ENCODE measurements at places on chromosomes 4 and X.

DNA sequence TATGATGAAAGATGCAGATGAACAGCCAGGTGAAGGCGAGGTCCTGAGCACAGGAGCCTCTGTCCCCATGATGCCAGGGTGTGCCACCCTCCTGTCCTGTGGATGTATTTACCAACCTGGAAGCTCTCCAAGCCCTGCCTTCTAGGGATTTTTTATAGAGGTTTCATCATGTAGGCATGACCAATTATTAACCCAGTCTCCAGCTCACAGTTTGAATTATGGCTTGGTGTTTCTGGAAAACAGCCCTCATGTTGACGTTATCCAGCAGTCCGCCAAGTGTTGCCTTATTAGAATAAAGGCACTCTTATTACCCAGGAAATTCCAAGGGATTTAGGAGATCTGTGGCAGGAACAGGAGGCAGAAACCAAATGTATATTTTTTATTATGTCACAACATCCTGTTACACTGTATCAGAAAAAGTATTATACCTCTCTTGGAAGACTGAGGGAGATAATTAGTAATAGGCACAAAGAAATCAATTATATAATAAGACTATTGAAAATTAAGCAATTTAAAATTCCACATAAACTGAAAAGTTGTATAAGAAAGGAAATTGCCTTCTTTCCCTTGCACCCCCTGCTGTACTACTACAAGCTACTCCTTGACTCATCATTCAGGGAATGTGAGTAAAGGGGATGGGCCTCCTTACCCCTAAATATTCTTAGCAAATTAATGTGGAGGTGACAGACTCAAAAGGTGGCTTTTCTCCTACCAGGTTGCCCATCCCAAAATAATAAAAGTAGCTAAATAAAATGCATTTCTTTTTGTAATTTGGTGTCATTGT, 129.6 kb downstream of the ZNF330 start:
- no peaks in the 10 kb centered on the region for H3K36me3 ChIP-seq
- H3K4me1 ChIP-seq = peaks cover 47% of the 10 kb centered on the region
- no peaks in the 10 kb centered on the region for H3K27me3 ChIP-seq

DNA sequence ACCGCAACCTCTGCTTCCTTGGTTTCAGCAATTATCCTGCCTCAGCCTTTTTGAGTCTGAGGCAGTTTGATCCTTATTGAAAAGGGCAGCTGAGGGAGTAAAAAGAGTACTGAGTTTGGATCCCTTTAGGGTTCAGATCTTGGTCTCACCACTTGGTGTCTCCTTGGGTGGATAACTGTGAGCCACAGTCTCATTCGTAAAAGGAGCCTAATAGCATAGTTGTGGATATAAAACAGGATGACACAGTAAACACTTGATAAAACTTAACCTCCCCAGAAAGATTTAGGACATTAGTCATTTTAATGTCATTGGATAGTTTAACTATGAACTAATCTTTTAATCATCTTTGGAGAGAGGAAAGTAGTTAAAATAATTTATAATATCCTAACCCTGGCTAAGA, 173.0 kb downstream of the ANK2 start:
- H3K27ac ChIP-seq = no peak overlapping the region
- no peaks in the 10 kb centered on the region for H3K27me3 ChIP-seq
- 0 out of 2 replicates have a peak, but pooled peaks cover 2% of the 10 kb centered on the region for H3K4me1 ChIP-seq
- no peak overlapping the region for H3K4me3 ChIP-seq
- no peaks in the 10 kb centered on the region for H3K36me3 ChIP-seq

- H3K4me3 ChIP-seq = no peak overlapping the region
- no peak overlapping the region for H3K27ac ChIP-seq
- DNase-seq = no peak
- no peaks in the 10 kb centered on the region for H3K36me3 ChIP-seq
- H3K4me1 ChIP-seq = no peaks in the 10 kb centered on the region
Measured at GRCh38 chrX:138791551-138791950, 80.0 kb upstream of the FGF13 start.

DNA sequence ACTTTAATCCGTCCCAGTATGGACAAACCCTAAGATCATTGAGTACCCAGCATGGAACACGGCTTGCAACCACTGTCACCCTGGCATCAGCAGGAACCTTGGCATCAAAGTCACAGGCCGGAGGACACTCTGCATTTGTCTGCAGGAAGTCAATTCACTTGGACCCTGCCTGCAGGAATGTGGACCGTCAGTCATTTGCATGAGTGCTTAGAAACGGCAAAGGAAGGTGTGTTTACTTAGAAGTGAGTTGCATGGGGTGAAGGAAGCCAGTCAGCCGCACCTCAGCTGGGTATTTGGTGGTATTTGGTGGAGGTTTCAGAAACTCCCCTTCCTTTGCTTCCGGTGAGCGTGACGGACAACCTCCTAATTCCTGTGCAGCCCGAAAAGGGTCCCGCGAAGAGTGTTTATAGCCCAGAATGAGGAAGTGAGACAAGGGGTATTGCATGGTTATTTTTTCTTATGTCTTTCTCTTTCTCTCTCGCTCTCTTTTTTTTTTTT, 15.5 kb downstream of the P2RY8 start:
- H3K27ac ChIP-seq = no peak overlapping the region
- DNase-seq = no peak
- no peak overlapping the region for H3K4me3 ChIP-seq
- H3K4me1 ChIP-seq = no peaks in the 10 kb centered on the region
- H3K27me3 ChIP-seq = no peaks in the 10 kb centered on the region

- no peak overlapping the region for H3K4me3 ChIP-seq
- H3K4me1 ChIP-seq = no peaks in the 10 kb centered on the region
- H3K27me3 ChIP-seq = no peaks in the 10 kb centered on the region
- H3K27ac ChIP-seq = no peak overlapping the region
Measured at GRCh38 chrX:72498782-72499181, 73.9 kb downstream of the HDAC8 start.

GRCh38 chr4:189823591-189823990, 117.1 kb upstream of the FRG1 start:
- H3K4me1 ChIP-seq = no peaks in the 10 kb centered on the region
- DNase-seq = no peak
- no peaks in the 10 kb centered on the region for H3K27me3 ChIP-seq
- no peaks in the 10 kb centered on the region for H3K36me3 ChIP-seq
- no peak overlapping the region for H3K27ac ChIP-seq

DNA sequence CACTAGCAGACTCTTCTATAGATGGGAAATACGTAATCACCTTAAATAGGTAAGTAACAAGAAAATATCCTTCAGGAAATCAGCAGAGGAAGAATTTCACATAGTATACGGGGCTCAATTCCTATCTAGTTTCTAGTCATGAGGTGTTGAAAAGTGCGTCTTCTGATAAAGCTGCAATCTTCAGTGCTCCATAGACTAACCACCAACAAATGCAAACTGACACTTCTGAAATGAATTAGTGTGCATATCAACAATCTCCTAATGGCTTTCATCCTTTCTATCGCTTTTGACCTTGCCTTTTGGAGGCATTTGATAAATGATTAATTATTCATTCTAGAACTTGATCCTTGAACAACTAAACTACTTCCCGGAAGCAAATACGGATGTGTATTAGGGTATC, 2306.6 kb upstream of the AGA start:
- H3K4me1 ChIP-seq = peaks cover 5% of the 10 kb centered on the region
- DNase-seq = no peak
- no peak overlapping the region for H3K27ac ChIP-seq
- H3K27me3 ChIP-seq = no peaks in the 10 kb centered on the region

- H3K36me3 ChIP-seq = no peaks in the 10 kb centered on the region
- no peak overlapping the region for H3K4me3 ChIP-seq
- no peak overlapping the region for H3K27ac ChIP-seq
- H3K4me1 ChIP-seq = no peaks in the 10 kb centered on the region
Measured at GRCh38 chrX:70032792-70033191, 16.9 kb downstream of the AWAT2 start.

- no peak overlapping the region for H3K27ac ChIP-seq
- no peak for DNase-seq
- no peaks in the 10 kb centered on the region for H3K36me3 ChIP-seq
- H3K4me1 ChIP-seq = peaks cover 8% of the 10 kb centered on the region
- H3K27me3 ChIP-seq = no peaks in the 10 kb centered on the region
Measured at GRCh38 chrX:9525511-9526248, 60.8 kb downstream of the TBL1X start.

GRCh38 chrX:132094164-132094563, 33.7 kb downstream of the FRMD7 start:
- no peak overlapping the region for H3K4me3 ChIP-seq
- no peak for DNase-seq
- no peaks in the 10 kb centered on the region for H3K4me1 ChIP-seq
- H3K27ac ChIP-seq = no peak overlapping the region
- no peaks in the 10 kb centered on the region for H3K36me3 ChIP-seq
- no peaks in the 10 kb centered on the region for H3K27me3 ChIP-seq

DNA sequence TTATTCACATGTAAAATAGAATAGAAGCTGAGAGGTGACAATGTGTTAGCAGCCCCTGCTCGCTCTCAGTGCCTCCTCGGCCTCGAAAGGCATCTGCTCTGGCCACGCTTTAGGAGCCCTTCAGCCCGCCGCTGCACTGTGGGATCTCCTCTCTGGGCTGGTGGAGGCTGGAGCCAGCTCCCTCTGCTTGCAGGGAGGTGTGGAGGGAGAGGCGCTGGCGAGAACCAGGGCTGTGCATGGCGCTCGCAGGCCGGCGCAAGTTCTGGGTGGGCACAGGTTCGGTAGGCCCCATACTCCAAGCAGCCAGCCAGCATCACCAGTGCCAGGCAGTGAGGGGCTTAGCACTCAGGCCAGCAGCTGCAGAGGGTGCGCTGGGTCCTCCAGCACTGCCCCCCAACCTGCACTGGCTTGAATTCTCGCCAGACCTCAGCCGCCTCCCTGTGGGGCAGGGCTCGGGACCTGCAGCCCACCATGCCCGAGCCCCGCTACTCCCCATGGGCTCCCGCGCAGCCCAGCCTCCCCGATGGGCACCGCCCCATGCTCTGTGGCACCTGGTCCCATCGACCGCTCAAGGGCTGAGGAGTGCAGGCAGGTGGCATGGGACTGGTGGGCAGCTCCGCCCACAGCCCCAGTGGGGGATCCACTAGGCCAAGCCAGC, 1346.7 kb upstream of the IGFBP7 start:
- no peaks in the 10 kb centered on the region for H3K27me3 ChIP-seq
- H3K4me1 ChIP-seq = no peaks in the 10 kb centered on the region
- no peaks in the 10 kb centered on the region for H3K36me3 ChIP-seq

GRCh38 chrX:103309860-103310554, 783 bp downstream of the BEX2 start:
- H3K36me3 ChIP-seq = no peaks in the 10 kb centered on the region
- no peak for DNase-seq
- no peaks in the 10 kb centered on the region for H3K27me3 ChIP-seq
- H3K4me1 ChIP-seq = peaks cover 9% of the 10 kb centered on the region

- H3K4me3 ChIP-seq = peak overlapping the region; percentile 78
- H3K27ac ChIP-seq = peak overlapping the region; percentile 59
- H3K36me3 ChIP-seq = no peaks in the 10 kb centered on the region
- H3K4me1 ChIP-seq = peaks cover 9% of the 10 kb centered on the region
- H3K27me3 ChIP-seq = no peaks in the 10 kb centered on the region
- DNase-seq = peak; percentile 72
Measured at GRCh38 chr4:76689145-76689817, 208.7 kb downstream of the SOWAHB start.

- H3K36me3 ChIP-seq = no peaks in the 10 kb centered on the region
- no peak overlapping the region for H3K27ac ChIP-seq
- no peaks in the 10 kb centered on the region for H3K27me3 ChIP-seq
- no peak overlapping the region for H3K4me3 ChIP-seq
- DNase-seq = no peak
Measured at GRCh38 chrX:140525448-140525847, 20.6 kb upstream of the SOX3 start.

DNA sequence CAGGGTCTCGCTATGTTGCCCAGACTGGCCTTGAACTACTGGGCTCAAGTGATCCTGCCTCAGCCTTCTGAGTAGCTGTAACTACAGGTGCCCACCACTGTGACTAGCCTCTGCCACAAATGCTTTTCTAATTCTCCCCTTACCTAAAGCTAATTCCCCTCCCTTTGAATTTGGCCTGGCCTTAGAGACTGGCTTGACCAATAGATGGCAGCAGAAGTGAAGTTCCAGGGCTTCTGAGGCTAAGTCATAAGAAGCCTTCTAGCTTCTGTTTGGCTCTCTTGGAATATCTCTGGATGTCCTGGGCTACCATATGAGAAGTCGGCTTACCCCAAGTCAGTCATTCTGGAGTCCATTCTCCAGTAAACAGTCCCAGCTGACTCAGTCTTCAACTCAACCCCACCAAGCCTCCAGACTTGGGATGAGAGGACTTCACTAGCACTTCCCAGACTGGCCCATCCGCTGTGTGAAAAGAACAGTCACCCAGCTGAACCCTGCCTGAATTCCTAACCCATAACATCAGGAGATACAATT, 61.0 kb downstream of the HPRT1 start:
- no peak overlapping the region for H3K4me3 ChIP-seq
- peak; percentile 44 for DNase-seq
- no peaks in the 10 kb centered on the region for H3K4me1 ChIP-seq
- H3K36me3 ChIP-seq = no peaks in the 10 kb centered on the region
- no peak overlapping the region for H3K27ac ChIP-seq
- no peaks in the 10 kb centered on the region for H3K27me3 ChIP-seq

DNA sequence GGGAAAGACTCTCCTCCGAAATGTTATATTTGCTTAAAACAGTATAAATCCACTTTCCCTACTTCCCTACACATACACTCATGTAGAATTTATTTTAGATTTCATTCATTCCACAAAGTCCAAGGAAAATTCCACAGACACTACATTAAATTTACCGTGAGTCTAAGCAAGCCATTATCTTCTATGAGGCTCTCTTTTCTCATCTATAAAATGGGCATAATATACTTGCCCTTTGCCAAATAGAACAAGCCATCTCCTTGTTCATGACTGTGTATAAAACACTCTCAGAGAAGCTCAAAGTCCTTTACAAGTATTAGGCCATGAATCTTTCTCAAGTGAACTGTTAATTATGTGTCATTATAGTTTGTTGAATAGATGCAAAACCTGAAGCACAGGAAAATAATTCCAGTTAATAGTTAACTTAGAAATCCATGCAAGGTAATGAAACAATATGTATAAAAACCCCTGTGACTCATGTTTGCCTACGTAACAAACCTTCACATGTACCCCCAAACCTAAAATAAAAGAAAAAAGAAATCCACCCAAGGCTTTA, 10.7 kb downstream of the TEC start:
- no peak overlapping the region for H3K4me3 ChIP-seq
- no peaks in the 10 kb centered on the region for H3K4me1 ChIP-seq
- no peaks in the 10 kb centered on the region for H3K27me3 ChIP-seq
- no peak for DNase-seq
- H3K27ac ChIP-seq = no peak overlapping the region

- H3K27ac ChIP-seq = no peak overlapping the region
- no peaks in the 10 kb centered on the region for H3K4me1 ChIP-seq
Measured at GRCh38 chr4:4791299-4792111, 68.0 kb upstream of the MSX1 start.

DNA sequence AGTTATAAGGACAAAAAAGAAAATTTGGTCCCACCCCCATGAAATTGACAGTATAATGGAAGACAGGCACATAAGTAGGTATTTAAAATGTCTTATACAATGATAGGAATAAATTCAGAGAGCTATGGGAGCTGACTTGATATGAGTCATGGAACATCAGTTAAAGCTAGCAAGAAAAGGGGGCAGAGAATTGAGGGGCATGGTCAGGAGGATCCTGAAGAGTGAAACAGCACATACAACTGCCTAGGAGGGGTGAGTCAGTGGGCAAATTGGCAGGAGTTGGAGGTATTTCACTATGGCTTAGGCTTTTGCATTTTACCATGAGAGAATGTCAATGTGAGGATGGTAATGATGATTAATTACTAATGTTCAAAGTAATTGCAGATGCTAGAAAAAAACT, 95.4 kb upstream of the BANK1 start:
- peaks cover 35% of the 10 kb centered on the region for H3K4me1 ChIP-seq
- H3K36me3 ChIP-seq = no peaks in the 10 kb centered on the region
